Neuronal stem cell (in vitro differentiated cells): ENCODE measurements at places on chromosomes 12 and 14.

DNA sequence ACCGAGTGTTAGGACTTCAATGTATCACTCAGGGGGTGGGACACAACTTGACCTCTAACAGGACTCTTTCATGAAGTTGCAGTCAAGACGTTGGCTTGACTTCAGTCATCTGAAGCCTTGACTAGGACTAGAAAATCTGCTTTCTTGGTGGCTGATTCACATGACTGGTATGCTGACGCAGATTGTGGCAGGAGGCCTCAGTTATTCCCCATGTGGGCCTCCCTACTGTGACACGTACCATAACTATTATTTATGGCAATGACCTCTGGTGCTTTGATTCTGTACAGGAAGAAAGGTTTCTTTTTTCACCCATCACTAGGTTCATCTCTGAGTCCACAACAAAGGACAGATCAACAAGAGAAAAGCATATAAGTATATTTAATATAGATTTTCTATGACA lies 270.4 kb downstream of the NEDD1 start:
- no peak for DNase-seq

GRCh38 chr14:68282479-68283377 lies 463.1 kb downstream of the RAD51B start:
- no peak for DNase-seq

- DNase-seq, result no peak
These were observed 366.7 kb downstream of the BTG1 start for GRCh38 chr12:91778938-91779400.

- no peak for DNase-seq
These were observed 14.6 kb upstream of the GALNT6 start for GRCh38 chr12:51405801-51406207.

GRCh38 chr14:55578511-55578910 lies 1.5 kb upstream of the KTN1 start:
- no peak for DNase-seq

DNA sequence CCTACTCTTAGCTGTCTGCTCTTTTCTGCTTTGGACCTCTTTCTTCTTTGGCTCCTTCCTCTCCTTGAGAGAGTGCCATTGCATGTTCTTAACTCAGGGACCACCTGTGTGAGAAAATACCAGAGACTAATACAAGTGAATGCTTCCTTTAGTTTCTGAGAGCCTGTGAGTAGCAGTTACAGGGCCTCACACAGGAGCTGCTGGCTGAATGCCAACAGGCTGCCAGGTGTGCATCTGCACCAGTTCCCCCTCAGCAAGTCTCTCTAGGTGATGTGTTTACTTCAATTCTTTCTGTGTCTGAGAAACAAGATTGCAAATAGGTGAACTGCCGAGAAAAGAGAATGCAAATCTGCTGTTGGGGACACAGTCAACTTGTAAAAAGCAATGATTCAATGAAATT lies 108.2 kb downstream of the STXBP6 start:
- DNase-seq, result no peak

DNA sequence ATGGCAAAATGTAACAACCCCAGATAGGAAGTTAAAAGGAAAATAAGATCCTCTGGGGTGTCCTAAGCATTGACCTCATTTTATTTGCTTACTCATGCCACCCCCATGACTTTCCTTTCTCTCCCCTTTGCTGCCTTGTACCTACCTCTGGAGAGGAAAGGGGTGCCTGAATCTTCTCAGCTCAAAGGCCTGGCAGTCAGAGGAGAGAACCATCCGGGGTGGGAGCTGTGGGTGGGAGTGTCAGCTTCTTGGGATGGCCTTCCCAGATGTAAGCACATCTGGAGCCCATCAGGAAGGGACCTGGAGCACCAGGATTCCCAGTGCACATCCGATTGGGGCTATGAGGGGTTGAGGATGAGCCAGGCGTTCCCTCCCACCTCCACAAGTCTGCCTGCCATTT lies 5.2 kb upstream of the ITGA5 start:
- no peak for DNase-seq

DNA sequence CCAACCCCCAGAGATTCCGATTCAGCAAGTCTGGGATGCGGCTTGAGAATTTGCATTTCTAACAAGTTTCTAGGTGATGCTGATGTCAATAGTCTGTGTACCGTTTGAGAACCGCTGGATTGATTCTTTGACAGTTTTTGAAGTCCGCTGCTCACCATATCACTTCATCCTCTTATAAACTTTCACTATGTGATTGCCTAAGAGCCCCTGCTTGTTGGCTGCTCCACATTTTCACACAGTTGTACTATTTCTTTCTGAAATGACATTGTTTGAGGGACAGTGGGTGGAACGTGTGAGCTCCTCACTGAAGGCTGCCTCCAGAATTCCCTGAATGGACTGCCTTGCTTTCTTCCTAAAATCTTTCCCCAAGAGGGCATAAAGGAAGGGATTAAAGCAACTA lies 7.7 kb downstream of the C3AR1 start:
- DNase-seq, result no peak

GRCh38 chr14:81478446-81478845 lies 55.2 kb downstream of the SEL1L start:
- DNase-seq, result no peak

GRCh38 chr12:12185414-12185813 lies 81.4 kb downstream of the LRP6 start:
- no peak for DNase-seq
